ENCODE measurements at places on chromosomes 5 and 9.

GRCh38 chr5:54804521-54804920 lies 180.9 kb downstream of the ESM1 start:
- DNase-seq: no peak

GRCh38 chr5:150189728-150190502 lies at the start of gene SLC6A7:
Gene SLC6A7 (plus strand): TSS chr5:150190062. CDS start chr5:150190328, 266 bp downstream.
- DNase-seq: no peak

GRCh38 chr5:120465436-120465961 lies 1.4 kb downstream of the PRR16 start:
- no peak for DNase-seq

DNA sequence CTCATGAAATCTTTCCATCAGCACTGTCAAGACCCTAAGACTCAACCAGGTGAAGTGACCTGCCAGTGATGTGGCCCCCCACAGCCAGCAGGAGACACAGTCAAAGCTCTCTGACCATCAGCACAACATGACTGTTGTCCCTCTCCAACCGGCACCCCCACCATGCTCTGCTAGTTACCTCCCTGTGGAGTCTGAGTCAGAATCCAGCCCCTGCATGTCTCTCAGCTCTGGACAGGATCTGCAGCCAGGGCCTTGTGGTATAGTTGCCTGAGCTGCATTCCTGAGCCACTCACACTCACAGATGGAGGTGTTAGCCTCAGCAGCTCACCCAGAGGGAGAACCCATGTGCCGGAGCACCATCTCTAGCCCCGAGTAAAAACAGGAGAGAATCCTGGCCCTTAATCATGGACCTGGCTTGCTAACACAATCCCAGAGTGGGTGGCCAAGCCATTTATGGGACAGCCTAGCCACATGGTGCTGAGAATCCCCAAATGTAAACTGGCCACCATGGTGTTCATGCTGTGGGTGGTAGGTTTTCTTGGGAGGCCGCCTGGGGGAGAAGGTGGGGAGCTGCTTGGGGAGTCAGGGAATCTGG lies 237.8 kb downstream of the PAPPA start:
- no peak for DNase-seq

DNA sequence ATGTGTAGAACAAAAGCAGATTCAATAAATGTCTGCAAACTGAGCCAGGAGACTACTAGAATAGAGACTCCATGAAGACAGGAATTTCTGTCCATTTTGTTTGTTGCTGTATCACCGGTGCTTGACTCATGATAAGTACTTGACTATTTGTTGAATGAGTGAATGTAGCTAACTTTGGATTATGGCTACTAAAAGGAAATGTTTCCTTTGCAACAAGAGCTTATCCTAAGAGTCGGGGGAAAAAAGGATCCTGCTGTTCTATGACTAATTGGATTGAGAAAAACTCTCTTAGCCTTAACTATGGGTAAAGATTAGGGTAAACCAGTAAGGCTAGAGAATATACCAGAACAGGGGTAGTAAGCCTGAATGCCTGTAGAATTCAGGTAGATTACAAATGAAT lies 3.5 kb downstream of the PAIP1 start:
- DNase-seq: no peak

DNA sequence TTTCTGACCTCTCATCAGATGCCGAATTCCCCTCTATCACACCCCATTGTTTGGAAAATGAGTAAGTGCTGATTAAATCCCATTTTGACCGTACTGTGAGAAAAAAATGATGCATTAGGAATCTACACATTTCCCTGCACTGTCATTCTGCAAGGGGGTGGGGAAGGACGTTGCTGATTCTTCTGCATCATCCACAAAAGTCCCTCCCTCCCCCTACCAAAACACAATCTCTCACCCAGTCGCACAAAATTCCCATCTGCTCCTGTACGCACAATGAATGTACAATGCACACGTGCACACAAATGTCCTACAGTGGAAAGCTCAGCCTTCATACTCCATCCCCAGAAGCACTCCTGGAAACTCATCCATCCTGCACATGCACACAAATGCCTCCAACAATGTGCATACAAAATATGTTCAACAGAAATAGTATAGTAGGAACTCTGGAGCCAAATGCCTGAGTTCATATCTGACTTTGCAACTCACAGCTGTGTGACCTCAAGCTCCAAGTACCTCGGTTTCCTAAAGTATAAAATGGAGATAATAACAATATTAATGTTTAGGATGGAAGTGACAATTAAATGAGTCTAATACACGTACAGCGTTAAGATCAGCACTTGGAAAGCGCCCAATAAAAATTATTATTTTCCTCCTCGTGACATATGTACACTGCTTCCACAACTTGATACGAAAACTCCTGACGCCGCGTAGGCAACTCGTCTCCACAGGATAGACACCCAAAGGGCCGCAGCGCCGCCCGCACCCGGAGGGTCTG lies 809 bp downstream of the TNIP1 start:
- no peak for DNase-seq

GRCh38 chr9:122342323-122343050 lies 28.3 kb upstream of the PTGS1 start:
- DNase-seq: no peak

DNA sequence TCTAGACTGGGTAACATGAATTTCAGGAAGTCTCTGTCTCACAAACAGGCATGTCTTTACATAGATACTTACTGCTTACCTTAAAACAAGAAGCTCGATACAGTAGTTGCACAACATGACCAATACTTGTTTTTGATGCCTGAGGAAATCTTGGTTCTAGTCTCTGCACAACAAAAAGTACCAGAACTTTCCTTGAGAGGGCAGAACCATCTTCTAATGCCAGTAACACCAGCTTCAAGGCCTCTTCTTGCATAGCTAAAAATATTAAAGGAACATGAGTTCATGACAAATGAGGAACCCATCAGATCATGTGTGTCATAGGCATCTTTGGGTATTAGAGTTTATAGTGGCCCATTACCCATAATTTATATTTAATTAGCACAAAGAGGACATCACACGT lies 22.0 kb downstream of the RC3H2 start:
- DNase-seq: no peak

GRCh38 chr5:77999399-77999798 lies 223.3 kb upstream of the TBCA start:
- no peak for DNase-seq

GRCh38 chr9:13896922-13897835 lies 416.8 kb downstream of the NFIB start:
- no peak for DNase-seq

DNA sequence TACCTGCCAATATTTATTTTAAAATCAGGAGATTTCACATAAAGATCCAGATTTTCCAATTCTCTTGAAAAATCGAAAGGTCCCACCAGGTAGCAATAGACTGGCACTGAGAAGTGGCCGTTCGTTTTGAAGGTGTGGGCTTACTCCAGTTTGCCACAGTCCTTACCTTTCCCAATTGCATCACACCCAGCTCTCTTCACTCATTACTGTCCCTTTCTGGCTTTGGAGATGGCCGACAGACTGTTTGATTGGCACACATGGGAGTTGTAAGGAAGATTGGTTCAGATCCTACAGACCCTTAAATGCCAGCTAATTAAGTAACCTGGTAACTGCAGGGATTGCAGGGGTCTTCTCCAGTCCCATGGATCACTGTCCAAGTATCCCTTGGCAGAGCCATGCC lies 68.7 kb upstream of the LARP1 start:
- no peak for DNase-seq

DNA sequence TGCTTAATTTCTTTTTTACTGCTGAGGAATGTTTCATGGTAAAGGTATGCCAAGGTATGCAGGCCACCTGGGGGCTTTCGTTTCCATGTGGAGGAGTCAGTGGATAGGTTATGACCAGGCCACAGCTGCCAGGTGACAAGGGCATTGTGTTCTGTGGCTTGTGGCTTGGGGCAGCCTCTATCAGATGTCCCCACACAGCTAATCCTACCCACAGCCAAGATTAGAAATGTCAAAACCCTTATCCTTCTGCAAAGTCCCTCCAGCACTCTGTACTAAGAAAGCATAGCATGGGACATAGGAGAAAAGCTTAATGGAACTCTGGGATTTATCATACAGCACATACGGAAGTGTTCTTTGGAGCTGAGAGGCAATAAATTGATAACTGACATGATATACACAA lies 171.2 kb upstream of the S1PR3 start:
- no peak for DNase-seq

- DNase-seq: no peak
Observed at GRCh38 chr5:172266676-172267092, 16.9 kb downstream of the UBTD2 start.

GRCh38 chr5:51214746-51215145 lies 168.5 kb upstream of the ISL1 start:
- DNase-seq: no peak

GRCh38 chr5:78610163-78610583 lies 38.4 kb downstream of the LHFPL2 start:
- DNase-seq: no peak

- DNase-seq: no peak
Observed at GRCh38 chr5:108432024-108432423, 50.1 kb upstream of the FBXL17 start.

- DNase-seq: no peak
Observed at GRCh38 chr5:9483243-9483642, 62.6 kb downstream of the SEMA5A start.

- no peak for DNase-seq
Observed at GRCh38 chr5:57172466-57173318, 1.2 kb upstream of the GPBP1 start.

GRCh38 chr9:137784641-137785513 lies 92.7 kb upstream of the CACNA1B start:
- DNase-seq: no peak

Data from stimulated activated CD4-positive, alpha-beta T cell treated with anti-CD3 and anti-CD28 coated beads, TNF-alpha, amount 100 ng/mL, for 1 hour (primary cell).